ENCODE measurements at places on chromosomes 2 and 18. TPM values are rescaled to one million over a fixed set of nuclear protein-coding genes. Genes with fewer than 3 reads are reported as not detected.

The CFAP221 gene
- total RNA-seq = 26.3 TPM

DNA sequence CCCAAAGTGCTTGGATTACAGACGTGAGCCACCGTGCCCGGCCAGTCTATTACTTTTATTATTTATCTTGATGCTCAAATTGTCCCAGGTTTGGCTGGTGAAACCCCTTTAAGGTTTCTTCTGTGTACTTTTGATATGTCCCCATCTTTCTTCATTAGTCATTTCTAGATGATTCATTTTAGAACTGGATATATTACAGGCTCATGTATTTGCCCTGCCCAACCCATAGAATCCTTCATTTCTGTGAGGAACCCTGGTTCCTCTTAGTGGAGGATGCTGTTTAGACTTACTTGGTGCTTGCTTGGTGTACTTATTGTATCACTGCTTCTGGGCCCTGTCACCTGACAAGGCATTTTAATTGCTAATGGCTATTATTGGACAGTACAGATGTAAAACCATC lies 40.1 kb downstream of the KCMF1 start:
- DNase-seq = no peak

DNA sequence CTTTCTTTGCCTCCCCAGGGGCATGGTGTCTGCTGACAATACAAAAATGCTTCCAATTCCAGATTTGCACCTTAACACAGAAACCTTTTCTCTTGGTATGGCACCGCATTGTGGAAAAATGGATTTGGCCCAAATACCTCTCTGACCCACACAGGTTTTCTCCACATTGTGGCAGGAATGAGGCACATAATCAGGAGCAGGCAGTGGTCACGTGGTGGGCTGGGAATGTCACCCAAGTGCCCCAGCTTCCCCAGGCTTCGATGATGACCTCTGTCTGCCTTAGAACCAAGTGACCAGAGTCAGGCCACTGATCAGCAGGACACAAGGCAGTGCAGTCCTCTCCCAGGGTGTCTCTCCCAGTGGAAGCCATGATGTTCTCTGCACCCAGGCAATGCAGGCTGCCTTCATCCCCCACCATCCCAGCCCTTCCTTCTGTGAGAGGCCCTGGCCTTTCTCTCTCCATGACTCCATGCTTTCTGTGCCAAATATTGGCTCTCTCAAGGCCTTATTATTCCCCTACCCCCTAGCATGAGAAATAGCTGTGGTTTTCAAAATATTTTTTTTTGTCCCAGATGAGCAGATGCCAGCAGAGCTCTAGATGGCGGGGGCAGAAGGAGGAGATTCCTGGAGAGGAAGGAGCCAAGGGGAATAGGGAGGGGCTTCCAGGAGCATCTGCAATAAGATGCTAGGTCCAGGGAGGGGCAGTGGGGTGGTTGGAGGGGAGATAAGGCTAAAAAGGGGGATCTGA lies 198.9 kb downstream of the ACKR3 start:
- no peak for DNase-seq

DNA sequence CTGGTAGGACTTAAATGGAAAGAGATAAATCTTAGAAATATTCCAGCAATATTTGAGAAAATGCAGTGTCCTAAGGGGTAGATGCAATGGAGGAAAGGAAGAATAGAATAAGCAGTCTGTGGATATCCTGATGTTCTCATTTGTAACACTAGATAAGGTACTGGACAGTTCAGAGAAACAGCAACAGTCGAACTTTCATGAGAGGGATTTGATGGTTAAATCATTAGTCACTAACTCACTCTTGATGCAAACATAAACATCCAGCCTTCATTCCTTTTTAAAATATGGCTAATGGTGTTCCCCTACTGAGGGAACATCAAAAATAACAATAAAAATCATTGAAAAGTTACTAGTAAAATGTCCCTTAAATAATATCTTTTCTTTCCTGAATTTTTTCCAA lies 211.4 kb upstream of the SLC39A10 start:
- no peak for DNase-seq

Data from upper lobe of right lung (tissue), 1 donor.